ENCODE measurements at places on chromosomes 5 and 9. TPM values are rescaled to one million over a fixed set of nuclear protein-coding genes. Genes with fewer than 3 reads are reported as not detected.

The TTC1 gene
- 47.8 TPM for total RNA-seq

GRCh38 chr9:80294318-80294717 lies 722.6 kb downstream of the TLE4 start:
- H3K4me1 ChIP-seq: peaks cover 6% of the 10 kb centered on the region
- DNase-seq: no peak
- H3K36me3 ChIP-seq: peaks cover 2% of the 10 kb centered on the region
- H3K4me3 ChIP-seq: no peak overlapping the region
- no peak overlapping the region for H3K27ac ChIP-seq

The UHRF2 gene
- total RNA-seq: 46.6 TPM

DNA sequence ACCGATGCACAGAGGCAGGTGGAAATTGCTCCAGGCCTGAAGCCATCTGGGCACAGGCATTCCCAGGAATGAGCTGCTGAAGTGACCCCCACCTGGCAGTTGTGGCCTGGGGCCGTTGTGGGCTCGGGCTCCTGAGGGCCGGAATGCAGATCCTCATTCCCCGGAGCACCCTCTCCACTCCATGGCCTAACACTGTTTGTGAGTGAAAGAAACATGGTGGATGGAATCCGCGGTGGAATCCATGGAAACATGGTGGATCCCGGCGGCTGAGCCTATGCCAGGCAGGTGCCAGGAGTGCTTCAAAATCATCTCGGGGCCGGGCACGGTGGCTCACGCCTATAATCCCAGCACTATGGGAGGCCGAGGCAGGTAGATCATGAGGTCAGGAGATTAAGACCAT lies 3.6 kb upstream of the SARDH start:
- no peak for DNase-seq
- peaks cover 15% of the 10 kb centered on the region for H3K27me3 ChIP-seq

The DOCK8 gene
- 0.17 TPM for total RNA-seq

The ESM1 gene
- total RNA-seq: not detected

GRCh38 chr9:34500623-34501267 lies 22.0 kb downstream of the ENHO start:
- peaks cover 4% of the 10 kb centered on the region for H3K36me3 ChIP-seq
- peaks cover 39% of the 10 kb centered on the region for H3K27me3 ChIP-seq
- DNase-seq: no peak
- peaks cover 19% of the 10 kb centered on the region for H3K4me1 ChIP-seq

GRCh38 chr5:14172149-14172795 lies 29.1 kb downstream of the TRIO start:
- H3K36me3 ChIP-seq: no peaks in the 10 kb centered on the region
- no peak overlapping the region for H3K4me3 ChIP-seq
- H3K27ac ChIP-seq: peak overlapping the region; percentile 36
- DNase-seq: no peak
- no peaks in the 10 kb centered on the region for H3K27me3 ChIP-seq
- H3K4me1 ChIP-seq: peaks cover 81% of the 10 kb centered on the region

The GLRA1 gene
- total RNA-seq: not detected

DNA sequence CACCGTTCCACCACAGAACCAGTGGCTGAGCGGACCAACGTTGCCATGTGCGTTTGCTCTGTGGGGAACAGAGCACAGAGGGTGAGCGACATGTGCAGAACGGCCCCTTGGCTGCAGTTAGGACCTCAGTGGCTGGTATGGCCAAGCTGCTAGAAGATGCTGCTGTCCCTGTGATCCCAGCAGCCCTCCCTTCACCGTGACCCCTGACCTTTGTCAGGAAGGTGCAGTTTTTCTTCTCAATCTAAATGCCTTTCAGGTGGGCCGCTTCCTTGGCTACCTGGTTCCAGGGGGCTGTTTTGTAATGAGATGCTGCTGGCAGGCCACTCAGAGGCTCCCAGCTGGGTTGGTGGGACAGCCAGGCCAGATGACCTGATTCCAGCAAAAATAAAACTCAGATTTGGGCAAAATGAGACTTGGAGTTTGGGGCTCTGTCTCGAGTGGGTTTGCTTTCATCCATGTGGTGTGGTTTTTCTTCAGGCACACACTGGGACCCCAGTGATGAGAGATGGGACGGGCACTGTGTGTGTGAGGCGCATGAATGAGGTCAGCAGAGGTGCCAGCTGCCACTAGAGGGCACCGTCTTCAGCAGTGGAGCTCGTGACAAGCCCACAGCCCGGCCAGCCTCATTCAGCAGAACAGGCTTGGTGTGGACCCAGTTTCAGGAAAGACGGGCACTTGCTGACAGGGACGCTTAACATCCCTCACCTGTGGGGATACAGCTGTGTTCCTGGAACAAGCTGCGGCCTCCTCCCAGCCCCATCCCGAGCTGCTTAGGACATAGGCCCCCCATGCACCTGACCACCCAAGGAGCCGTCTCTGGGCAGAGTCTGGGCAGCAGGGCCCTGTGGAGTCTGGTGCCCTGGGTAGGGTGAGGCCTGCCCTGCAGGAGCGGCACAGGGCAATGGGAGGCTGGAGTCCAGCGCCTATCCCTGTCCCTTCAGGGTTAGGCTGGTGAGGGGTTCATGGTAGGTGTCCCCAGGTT lies 4.1 kb downstream of the MRPS2 start:
- peaks cover 12% of the 10 kb centered on the region for H3K4me1 ChIP-seq
- DNase-seq: peak; percentile 82
- peak overlapping the region; percentile 27 for H3K27ac ChIP-seq
- no peaks in the 10 kb centered on the region for H3K27me3 ChIP-seq
- peaks cover 13% of the 10 kb centered on the region for H3K36me3 ChIP-seq
- H3K4me3 ChIP-seq: no peak overlapping the region

The INVS gene
- total RNA-seq: 23.7 TPM

- no peak overlapping the region for H3K4me3 ChIP-seq
- peak overlapping the region; percentile 24 for H3K27ac ChIP-seq
- H3K27me3 ChIP-seq: no peaks in the 10 kb centered on the region
- H3K36me3 ChIP-seq: peaks cover 4% of the 10 kb centered on the region
- DNase-seq: peak; percentile 50
Observed at GRCh38 chr5:134143944-134144941, 29.8 kb downstream of the TCF7 start.

DNA sequence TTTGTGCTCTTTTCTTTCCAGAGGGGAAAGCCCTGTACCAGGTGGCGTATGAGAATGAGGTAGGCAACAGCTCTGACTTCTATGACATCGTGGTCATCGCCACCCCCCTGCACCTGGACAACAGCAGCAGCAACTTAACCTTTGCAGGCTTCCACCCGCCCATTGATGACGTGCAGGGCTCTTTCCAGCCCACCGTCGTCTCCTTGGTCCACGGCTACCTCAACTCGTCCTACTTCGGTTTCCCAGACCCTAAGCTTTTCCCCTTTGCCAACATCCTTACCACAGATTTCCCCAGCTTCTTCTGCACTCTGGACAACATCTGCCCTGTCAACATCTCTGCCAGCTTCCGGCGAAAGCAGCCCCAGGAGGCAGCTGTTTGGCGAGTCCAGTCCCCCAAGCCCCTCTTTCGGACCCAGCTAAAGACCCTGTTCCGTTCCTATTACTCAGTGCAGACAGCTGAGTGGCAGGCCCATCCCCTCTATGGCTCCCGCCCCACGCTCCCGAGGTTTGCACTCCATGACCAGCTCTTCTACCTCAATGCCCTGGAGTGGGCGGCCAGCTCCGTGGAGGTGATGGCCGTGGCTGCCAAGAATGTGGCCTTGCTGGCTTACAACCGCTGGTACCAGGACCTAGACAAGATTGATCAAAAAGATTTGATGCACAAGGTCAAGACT lies 10.3 kb downstream of the PCYOX1L start:
- H3K4me1 ChIP-seq: peaks cover 28% of the 10 kb centered on the region
- DNase-seq: no peak
- no peak overlapping the region for H3K27ac ChIP-seq
- no peaks in the 10 kb centered on the region for H3K36me3 ChIP-seq
- H3K4me3 ChIP-seq: no peak overlapping the region

DNA sequence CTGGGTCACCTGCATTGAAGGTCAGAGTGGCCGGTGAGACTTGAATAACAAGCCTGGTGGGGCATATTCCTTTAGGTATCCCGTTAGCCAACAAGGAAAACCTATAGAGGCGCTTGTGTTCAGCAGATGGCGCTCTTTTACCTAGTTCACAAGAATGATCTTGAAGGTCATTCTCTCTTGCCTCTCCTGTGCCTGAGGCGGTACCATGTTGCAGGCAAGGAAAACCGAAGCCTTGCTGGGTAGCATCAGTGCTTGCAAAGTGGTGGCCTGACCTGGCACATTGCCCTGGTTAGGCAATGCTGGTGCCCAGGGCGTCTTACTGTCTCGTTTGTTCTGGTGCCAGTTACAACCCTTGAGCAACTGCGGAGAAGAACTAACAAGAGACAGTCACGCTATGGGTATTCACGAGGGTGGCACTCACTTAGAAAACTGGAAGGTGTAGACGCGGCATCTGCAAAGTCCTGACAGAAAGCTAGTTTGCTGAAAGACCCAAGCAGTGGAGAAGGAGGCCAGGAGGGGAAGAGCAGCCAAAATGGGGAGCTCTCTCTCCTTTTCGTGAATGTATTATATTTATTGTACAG lies 56.7 kb downstream of the AOPEP start:
- H3K27ac ChIP-seq: peak overlapping the region; percentile 92
- no peaks in the 10 kb centered on the region for H3K36me3 ChIP-seq
- no peak overlapping the region for H3K4me3 ChIP-seq
- no peak for DNase-seq
- peaks cover 46% of the 10 kb centered on the region for H3K4me1 ChIP-seq

The MYOZ3 gene
- 3.3 TPM for total RNA-seq

GRCh38 chr9:89853931-89854330 lies 249.1 kb downstream of the GADD45G start:
- peaks cover 14% of the 10 kb centered on the region for H3K4me1 ChIP-seq
- H3K4me3 ChIP-seq: no peak overlapping the region
- peaks cover 2% of the 10 kb centered on the region for H3K27me3 ChIP-seq
- H3K27ac ChIP-seq: no peak overlapping the region
- DNase-seq: no peak

The CCIN gene
- total RNA-seq: 2.4 TPM

- H3K27ac ChIP-seq: no peak overlapping the region
- no peak for DNase-seq
- no peaks in the 10 kb centered on the region for H3K27me3 ChIP-seq
- no peak overlapping the region for H3K4me3 ChIP-seq
- H3K36me3 ChIP-seq: peaks cover 29% of the 10 kb centered on the region
Observed at GRCh38 chr9:126830827-126831226, 26.0 kb downstream of the ZBTB43 start.

The PROB1 gene
- 2.3 TPM for total RNA-seq

DNA sequence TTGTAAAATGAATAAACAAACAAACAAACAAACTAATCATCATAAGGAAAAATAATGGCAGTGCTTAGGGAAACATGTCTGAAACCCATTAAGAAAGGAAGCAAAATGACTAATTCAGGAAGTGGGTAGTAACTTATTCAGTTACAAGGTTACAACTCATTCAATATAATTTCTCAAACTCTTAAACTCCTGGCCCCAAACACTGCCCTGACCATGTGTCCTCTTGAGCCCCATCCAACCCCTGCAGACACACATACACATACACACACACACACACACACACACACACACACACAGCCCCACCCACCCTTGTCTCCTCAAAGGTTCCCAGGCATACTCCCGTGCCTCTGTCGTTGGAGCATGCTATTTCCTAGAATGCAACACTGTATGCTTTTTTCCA lies 193.9 kb downstream of the SEC61B start:
- no peaks in the 10 kb centered on the region for H3K36me3 ChIP-seq
- H3K4me3 ChIP-seq: no peak overlapping the region
- no peak overlapping the region for H3K27ac ChIP-seq
- H3K27me3 ChIP-seq: no peaks in the 10 kb centered on the region
- DNase-seq: no peak
- H3K4me1 ChIP-seq: peaks cover 5% of the 10 kb centered on the region

The LCN9 gene
- total RNA-seq: 2.0 TPM

DNA sequence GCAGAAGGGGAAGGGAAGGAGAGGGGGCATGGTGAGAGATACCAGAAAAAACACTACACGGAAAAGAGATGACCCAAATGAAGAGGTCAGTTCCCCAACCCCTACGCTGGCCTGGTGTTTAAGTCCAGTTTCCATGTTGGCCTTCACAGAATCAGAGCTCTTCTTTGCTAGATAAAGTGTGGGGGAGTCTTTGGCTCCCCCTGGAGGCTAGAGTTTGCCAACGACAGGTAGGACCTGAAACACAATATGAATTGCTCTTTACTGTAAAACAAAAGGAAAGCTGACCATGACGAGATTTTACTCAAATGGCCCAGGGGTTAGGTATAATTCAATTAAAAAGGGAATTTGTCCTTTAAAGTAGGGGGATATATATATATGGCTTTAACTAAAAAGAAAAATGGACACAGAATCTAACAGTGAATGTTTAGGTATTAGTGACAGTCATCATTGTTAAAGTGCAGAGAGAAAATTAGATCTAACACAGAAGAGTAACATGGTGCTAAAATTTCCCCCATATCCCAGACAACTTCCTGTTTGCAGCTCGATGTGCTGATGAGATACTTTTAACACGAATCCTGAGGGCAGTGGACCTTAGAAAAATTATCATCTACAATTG lies 92.0 kb downstream of the SV2C start:
- H3K27ac ChIP-seq: no peak overlapping the region
- H3K36me3 ChIP-seq: no peaks in the 10 kb centered on the region
- H3K4me1 ChIP-seq: no peaks in the 10 kb centered on the region
- H3K4me3 ChIP-seq: no peak overlapping the region

The AGXT2 gene
- not detected for total RNA-seq

The OR1J2 gene
- not detected for total RNA-seq

GRCh38 chr9:90956026-90956810 lies 154.6 kb downstream of the SYK start:
- H3K36me3 ChIP-seq: no peaks in the 10 kb centered on the region
- no peak overlapping the region for H3K4me3 ChIP-seq
- H3K4me1 ChIP-seq: peaks cover 41% of the 10 kb centered on the region
- peak overlapping the region; percentile 53 for H3K27ac ChIP-seq

DNA sequence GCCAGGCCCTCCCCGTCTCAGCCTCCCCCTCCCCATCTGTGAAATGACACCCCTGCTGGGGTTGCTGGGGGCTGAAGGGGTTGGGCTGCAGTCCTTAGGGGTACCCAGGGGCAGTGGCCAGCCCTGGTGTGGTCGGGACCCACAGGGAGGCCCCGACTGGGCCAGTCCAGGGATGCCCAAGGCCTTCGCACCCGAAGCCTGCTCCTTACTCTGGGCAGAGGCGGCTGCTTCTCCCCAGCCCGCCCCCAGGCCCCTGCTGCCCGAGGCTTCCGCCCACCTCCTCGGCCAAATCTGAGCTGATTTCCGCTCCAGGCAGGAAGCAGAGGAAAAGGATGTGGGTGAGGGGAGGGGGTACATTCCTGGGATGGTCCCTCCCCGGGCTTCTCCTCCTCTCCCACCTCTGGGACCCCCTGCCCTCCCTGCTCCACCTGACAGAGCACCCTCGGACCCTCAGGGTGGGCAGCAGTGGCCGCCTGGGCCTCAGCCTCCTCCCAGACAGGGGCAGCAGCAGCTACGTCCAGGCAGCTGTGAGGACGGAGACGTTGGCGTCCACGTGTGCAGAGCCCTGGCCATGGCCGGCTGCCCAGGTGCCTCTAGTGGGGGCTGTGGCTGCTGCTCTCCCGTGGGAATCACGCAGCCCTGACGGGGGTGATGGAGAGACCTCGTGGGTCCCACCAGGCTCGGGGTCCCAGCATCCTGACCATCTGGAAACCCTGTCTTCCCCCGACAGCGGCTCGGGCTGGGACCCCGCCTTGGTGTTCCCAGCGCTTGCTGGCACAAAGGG lies 4.2 kb upstream of the NRARP start:
- H3K4me1 ChIP-seq: peaks cover 13% of the 10 kb centered on the region
- H3K27ac ChIP-seq: no peak overlapping the region
- no peaks in the 10 kb centered on the region for H3K27me3 ChIP-seq
